ENCODE measurements at places on chromosomes 7 and 10. TPM values are rescaled to one million over a fixed set of nuclear protein-coding genes. Genes with fewer than 3 reads are reported as not detected.

STYXL1 gene
- 26.0 TPM for total RNA-seq

DNA sequence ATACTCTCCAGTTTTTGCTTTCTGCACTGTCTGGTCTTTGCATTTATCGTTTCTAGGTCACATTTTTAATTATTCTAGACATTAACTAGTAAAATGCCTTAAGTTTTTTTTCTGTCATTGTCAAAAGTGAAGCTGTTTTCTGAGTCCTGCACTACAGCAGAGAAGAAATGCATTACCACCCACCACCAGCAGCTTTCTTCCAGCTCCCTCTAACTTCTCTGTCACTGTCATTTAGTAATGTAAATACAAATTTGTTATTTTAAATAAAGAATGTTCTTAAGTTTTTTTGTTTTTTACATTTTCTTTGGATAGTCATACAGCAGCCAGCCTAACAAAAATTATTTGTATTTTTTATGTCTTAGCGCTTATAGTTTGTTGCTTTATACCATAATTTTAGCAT, 18.8 kb downstream of the PTPRZ1 start:
- DNase-seq = no peak

- no peak for DNase-seq
These were observed 27.7 kb downstream of the RRP12 start for GRCh38 chr10:97373456-97373855.

GRCh38 chr7:152866125-152866524, 106.6 kb downstream of the ACTR3B start:
- no peak for DNase-seq

DNA sequence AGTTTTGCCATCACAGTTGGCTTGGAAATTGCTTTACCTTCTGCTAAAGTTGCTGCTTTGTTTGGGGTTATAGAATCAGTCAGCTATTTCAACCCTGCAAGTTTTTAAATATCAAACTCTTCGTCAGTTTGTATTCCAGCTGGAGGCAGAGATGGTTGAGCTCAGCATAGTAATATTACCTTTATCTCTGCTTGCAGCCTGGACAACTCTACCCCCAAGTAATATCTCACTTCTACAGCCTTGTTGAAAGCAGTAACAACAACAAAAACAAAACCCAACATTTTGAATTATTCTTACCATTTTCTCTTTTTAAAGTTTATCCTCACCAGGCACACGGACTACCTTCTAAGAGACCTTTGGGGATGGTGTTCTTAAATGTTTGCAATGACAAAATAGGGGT, 239.1 kb upstream of the PHF14 start:
- DNase-seq = no peak

DNA sequence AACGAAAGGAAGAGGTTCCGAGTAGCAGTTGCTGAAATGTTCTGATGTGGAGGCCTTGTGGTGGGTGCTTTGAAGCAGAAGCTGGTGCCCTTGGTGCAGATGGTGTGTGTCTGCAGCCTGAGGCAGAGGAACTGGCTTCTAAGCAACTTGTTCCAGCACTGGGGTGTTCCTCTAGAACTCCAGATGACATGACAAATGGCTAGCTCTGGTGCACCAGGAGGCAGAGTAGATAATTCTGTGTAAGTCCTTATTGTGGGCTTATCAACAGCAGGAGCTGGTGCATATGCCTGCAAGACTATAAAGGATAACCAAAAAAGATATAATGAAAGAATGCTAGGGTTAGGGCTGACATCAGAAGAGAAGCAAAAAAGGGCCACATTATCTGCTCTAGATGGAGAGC, 76.5 kb downstream of the ARL5B start:
- no peak for DNase-seq

DNA sequence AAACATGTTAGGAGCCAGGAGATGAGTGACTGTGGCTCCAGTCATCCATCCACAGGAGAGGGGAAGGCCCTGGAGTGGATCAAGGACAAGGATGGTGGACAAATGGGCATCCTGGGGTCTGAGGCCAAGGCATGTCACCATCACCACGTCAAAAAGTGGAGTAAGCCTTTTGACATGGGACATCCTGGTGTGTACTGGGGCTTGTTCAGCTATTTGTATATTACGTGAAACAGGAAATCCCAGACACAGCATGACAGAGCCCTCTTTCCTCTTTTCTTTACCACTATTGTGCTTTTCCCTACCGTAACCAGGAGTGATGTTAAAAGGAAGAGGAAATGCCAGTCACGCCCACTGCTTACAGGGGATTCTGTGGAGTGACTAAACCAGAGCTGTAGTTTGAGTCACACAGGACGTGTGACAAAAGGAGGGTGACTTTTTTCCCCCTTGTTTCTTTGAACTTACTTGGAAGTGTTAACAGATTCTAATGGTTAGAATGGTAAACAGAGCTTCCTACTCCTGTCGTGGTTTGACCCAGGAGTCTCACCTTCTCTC, 15.4 kb downstream of the ACSL5 start:
- DNase-seq = no peak

DNA sequence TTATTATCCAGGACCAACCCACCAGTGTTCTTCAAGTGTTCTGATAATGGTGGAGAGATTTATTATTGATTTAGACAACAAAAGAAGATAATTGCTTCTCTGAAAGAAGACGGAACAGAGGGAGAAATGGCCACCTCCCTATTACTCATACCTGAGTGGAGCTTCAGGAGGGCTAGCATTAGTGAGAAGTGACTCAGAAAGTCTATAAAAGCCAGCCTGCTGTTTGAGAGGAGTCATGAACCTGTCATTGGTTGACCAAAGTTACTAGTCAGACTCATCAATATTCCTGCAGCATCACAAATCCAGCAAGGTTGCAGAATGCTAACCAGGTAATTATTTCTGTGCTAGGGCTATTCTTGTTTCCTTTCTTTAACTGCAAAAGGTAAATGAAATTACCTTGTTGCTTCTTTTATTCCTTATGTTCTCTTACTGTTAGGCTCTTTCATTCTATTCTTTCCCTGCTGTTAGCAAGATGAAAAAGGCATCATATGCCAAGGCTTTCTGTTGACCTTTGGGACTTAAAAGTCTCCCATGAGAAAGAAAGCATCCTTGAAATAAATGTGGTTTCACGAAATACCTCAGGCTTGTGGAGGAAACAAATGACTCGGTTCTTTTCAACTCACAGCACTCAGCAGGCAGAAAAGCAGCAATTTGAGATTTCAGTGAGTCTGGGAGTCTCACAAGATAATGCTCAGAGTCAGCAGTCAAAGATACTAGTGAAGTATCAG, 256.4 kb upstream of the PHYHIPL start:
- DNase-seq = no peak

DNA sequence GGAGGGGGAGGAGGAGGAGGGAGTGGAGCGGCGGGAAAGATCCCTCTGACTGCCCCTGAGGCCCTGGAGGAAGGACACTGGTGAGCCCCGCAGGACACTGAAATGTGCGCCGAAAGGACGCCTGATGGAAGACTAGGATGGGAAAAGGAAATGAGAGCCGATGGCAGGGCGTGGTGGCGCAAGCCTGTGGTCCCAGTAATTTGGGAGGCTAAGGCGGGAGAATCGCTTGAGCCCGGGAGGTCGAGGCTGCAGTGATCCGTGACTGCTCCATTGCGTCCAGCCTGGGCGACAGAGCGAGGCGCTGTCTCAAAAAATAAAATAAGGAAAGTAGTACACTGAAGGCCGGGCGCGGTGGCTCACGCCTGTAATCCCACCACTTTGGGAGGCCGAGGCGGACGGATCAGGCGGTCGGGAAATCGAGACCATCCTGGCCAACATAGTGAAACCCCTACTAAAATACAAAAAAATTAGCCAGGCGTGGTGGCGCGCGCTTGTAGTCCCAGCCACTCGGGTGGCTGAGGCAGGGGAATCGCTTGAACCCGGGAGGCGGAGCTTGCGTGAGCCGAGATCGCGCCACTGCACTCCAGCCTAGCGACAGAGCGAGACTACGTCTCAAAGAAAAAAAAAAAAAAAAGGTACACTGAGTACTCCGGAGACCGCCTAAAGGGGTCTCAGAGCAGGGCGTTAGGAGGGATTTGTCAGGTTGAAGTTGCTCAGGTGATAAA, 561 bp upstream of the HNRNPF start:
- peak; percentile 58 for DNase-seq

GRCh38 chr7:158748335-158748734, 43.7 kb upstream of the NCAPG2 start:
- no peak for DNase-seq

AUTS2 gene
- total RNA-seq = 44.2 TPM

PDK4 gene
- total RNA-seq = 18.9 TPM

- DNase-seq = no peak
These were observed 190.9 kb upstream of the LYZL2 start for GRCh38 chr10:30820261-30820991.

DNA sequence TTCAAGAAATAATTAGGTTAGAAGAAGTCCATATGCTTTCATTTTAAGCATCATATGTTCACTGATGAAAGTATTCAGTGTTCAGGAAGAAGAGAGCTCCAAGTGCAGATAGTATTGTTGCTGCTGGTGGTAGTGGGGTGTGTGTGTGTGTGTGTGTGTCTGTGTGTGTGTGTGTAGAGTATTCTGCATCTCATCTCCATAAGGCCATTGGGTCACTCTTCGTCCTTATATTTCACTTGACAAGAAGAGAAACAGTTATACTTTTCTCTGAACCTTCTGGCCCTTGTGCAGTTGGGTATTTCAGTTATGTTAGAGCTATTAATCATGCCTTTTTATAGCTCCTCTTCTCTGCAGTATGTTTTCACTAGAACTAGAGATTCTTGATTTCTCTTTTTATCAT, 26.2 kb downstream of the ADAM22 start:
- DNase-seq = no peak

DNA sequence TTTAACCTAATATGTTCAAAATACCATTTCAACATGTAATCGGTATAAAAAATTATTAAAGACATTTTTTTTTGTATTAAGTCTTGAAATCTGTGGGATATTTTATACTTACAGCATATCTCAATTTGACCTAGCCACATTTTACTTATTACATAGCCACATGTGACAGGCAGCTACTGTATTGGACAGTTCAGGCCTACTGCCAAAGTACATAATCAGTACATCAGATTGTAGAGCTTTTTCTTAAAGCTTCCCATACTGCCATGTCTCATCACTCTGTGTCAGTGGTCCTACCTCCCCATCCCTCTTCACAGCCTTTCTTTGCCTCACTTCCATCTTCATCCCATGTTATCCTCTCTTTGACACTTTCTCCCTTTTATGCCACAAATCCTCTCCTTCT, 43.0 kb downstream of the LOXL4 start:
- DNase-seq = no peak

ENTPD1 gene
- total RNA-seq = 14.4 TPM

Measured in left colon (tissue), 2 donors.